ENCODE measurements at places on chromosomes 16 and 17.

DNA sequence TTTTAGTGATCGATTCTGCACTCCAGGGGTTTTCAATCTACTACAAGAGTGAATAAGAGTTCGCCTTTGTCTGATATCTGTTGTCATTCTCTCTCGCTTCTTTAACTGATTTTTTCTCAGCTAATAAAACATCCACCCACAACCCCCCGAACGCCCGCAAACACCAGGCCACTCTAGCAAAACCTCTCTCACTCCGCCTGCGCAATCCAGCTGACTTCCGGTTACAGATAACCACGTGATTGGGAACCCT lies 338 bp upstream of the RPL19 start:
- no peak for DNase-seq

DNA sequence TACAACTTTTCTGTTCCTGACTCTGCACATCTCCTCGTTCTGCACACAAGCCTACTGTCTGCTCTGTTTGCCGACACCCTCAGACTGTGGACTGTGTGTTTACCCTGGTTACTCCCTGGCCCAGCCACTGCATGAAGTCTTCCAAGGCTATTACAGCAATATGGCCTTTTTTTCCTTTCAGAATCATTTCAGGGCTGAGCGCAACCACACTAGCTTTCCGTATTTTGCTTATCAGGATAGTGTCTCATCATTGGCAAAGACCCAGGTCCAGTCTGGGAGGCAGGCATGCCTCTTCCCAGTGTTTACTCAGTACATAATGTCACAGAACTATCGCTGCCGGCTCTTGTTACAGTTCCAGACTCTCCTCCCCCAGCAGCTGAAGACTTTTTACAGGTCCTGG lies 10.1 kb downstream of the DNAH9 start:
- no peak for DNase-seq

DNA sequence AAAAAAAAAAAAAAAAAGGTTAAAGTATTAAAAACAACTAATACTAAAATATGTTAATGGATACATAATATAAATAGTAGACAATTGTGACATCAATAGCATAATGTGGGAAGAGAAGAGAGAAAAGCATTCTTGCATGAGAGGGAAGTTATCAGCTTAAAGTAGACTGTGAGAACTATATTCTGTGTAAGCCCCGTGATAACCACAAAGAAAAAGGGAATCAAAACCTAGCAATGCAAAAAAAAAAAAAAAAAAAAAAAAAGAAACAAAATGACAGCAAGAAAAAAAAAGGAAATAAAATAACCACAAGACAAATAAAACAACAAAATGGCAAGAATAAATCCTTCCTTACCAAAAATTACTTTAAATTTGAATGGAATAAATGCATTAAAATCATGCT lies 39.8 kb upstream of the MYLK3 start:
- peak; percentile 31 for DNase-seq

DNA sequence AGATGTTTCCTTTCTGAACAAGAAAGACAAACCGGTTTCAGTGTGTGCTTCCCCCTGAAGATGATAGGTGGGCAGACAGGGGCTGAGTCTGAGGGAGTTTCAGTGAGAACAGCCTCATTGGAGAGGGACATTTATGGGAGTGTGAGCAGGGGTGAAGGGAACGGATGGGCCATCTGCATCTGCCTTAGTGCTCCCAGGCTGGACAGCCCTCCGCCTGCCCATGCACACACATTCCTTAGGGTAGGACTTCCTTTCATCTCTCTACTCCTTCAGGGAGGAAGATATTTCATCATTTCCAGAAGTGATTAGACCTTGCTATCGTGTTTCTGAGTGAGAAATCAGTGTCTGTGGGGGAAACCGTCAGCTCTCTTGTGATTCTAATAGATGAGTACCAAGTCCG lies 3.8 kb downstream of the SHISA6 start:
- DNase-seq: no peak

- DNase-seq: no peak
These were observed 222.1 kb downstream of the SOX9 start for GRCh38 chr17:72342627-72343527.

DNA sequence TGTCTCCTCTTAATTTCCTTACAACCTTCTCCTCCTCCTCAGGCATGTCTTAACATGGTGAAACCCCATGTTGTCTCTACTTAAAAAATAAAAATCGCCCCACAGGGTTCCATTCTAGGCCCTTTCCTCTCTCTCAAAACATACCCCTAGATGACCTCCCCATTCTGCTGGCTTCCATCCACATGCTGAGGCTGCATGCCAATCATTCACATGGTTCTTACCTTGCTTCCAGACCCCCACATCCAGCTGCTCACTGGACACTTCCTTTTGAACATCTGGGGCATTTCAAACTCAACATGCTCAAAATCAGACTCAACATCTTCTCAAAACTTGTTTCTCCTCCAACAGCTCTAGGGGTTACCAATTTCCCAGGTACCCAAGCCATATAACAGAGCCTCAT lies 12.4 kb upstream of the CTCF start:
- DNase-seq: no peak

GRCh38 chr16:1145383-1146100 lies 7.4 kb upstream of the CACNA1H start:
- DNase-seq: no peak

GRCh38 chr16:2449118-2449517 lies 10.8 kb upstream of the TEDC2 start:
- DNase-seq: no peak

Measured in memory B cell (primary cell).